ENCODE measurements at places on chromosomes 4 and X. TPM values are rescaled to one million over a fixed set of nuclear protein-coding genes. Genes with fewer than 3 reads are reported as not detected.

DNA sequence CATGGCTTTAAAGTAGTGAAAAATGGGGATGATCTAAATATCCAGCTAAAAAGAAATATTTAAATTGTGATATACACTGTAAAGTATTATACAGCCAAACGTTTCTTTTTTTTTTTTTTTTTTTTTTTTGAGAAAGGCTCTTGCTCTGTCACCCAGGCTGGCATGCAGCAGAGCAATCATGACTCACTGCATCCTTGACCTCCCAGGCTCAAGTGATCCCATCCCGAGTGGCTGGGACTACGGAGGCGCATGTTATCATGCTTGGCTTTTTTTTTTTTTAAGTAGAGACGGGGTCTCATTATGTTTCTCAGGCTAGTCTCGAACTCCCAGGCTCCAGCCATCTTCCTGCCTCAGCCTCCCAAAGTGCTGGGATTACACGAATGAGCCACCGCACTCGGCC lies 17.1 kb downstream of the SMIM14 start:
- no peak overlapping the region for H3K4me3 ChIP-seq
- DNase-seq: peak; percentile 72
- no peaks in the 10 kb centered on the region for H3K36me3 ChIP-seq
- peaks cover 37% of the 10 kb centered on the region for H3K4me1 ChIP-seq
- peak overlapping the region; percentile 82 for H3K27ac ChIP-seq
- no peaks in the 10 kb centered on the region for H3K27me3 ChIP-seq

GRCh38 chrX:123475068-123475724 lies 257.7 kb downstream of the THOC2 start:
- no peak overlapping the region for H3K27ac ChIP-seq
- no peaks in the 10 kb centered on the region for H3K27me3 ChIP-seq
- no peaks in the 10 kb centered on the region for H3K36me3 ChIP-seq
- no peak overlapping the region for H3K4me3 ChIP-seq
- no peak for DNase-seq

DNA sequence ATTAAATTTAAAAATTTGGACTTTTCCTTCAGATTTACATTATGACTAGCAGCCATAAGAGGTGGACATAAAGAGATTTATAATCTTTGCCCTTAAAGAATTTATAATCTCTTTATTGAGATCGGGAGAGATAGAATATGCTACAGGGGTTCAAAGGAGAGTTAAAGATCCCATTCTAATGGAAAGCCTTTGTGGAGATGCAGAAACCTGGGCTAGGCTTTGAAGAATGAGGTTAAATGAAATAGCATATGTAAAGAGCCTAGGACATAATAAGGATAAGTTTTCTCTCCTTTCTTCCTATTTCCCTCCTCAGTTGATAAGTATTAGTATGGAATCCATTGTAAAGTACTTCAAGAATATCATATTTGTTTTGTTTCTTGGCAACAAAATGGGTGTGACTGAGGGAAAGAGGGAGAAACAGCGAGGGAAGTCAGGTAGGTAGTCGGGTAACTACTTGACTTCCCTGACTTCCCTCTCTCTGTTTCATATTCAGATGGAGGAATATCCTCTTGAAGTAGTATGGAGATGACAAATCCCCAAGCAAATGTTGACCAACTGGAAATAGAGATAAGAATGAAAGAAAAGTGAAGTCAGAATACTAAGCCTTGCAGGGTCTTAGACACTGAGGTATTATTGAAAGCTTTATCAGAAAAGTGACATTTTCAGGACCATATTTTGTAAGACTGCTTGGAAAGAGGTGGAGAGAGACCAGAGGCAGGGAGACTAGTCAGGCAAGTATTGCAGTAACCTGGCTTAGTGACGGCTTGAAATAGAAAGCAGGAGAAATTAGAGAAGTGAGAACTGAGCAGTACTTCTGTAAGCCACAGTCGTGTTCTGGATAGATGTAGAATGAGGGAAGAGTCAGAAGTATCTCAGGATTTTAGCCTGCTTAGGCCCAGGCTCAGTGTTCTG lies 82.9 kb downstream of the PDLIM5 start:
- peaks cover 30% of the 10 kb centered on the region for H3K4me1 ChIP-seq
- H3K27me3 ChIP-seq: no peaks in the 10 kb centered on the region
- H3K4me3 ChIP-seq: no peak overlapping the region

- no peaks in the 10 kb centered on the region for H3K36me3 ChIP-seq
- no peaks in the 10 kb centered on the region for H3K4me1 ChIP-seq
- H3K27ac ChIP-seq: no peak overlapping the region
- no peak overlapping the region for H3K4me3 ChIP-seq
- H3K27me3 ChIP-seq: no peaks in the 10 kb centered on the region
Observed at GRCh38 chrX:125681058-125681457, 361.4 kb downstream of the TEX13C start.

GRCh38 chrX:25976683-25977310 lies 161.3 kb upstream of the MAGEB18 start:
- no peak overlapping the region for H3K27ac ChIP-seq
- H3K4me3 ChIP-seq: no peak overlapping the region
- DNase-seq: no peak
- H3K36me3 ChIP-seq: no peaks in the 10 kb centered on the region

DNA sequence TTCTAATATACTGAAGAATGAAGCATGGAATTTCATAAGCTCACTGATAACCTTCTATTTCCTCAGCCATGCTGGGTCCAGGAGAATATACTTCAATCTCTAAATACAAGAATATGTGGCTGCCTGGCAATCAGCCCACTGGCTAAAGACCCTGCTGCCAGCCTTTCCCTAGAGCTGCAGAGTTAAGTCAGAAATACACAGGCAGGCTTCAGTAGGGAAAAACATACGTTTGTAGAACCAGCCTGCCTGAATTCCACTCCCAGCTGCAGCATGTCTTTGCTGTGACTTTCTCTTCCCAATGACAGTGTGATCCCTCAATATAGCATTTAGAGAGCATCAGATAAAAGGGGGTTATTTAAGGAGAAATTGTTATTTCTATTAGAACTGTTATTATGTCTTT lies 289.1 kb downstream of the PCDH19 start:
- H3K4me1 ChIP-seq: no peaks in the 10 kb centered on the region
- no peaks in the 10 kb centered on the region for H3K27me3 ChIP-seq
- H3K4me3 ChIP-seq: no peak overlapping the region
- H3K27ac ChIP-seq: no peak overlapping the region
- H3K36me3 ChIP-seq: no peaks in the 10 kb centered on the region

DNA sequence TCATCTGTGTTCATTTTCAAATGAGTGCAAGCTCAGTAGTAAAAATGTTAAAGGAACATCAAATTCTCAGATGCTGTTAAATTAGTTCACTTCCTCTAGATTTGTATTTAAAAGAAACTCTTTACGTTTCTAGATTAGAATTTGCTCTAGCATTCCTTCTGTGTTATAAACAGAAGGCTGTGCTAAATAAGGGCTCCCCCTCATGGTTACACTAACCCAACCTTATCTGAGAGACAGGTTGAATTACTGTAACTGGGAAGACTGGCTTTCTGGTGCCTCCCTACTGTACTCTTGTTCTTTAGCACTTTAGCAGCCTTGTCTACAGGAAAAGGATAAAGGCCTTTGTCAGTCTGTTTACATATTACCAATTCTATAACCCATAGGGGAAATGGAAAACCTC lies 56.8 kb downstream of the RXFP1 start:
- H3K27ac ChIP-seq: no peak overlapping the region
- no peaks in the 10 kb centered on the region for H3K36me3 ChIP-seq
- H3K4me3 ChIP-seq: no peak overlapping the region
- DNase-seq: no peak
- H3K4me1 ChIP-seq: no peaks in the 10 kb centered on the region
- peaks cover 7% of the 10 kb centered on the region for H3K27me3 ChIP-seq

- no peak for DNase-seq
- H3K27me3 ChIP-seq: no peaks in the 10 kb centered on the region
- no peak overlapping the region for H3K27ac ChIP-seq
- H3K4me3 ChIP-seq: no peak overlapping the region
- peaks cover 17% of the 10 kb centered on the region for H3K4me1 ChIP-seq
Observed at GRCh38 chrX:40887476-40887875, 152.1 kb upstream of the MED14 start.

- no peak overlapping the region for H3K4me3 ChIP-seq
- no peaks in the 10 kb centered on the region for H3K27me3 ChIP-seq
- no peaks in the 10 kb centered on the region for H3K36me3 ChIP-seq
- DNase-seq: no peak
- peaks cover 5% of the 10 kb centered on the region for H3K4me1 ChIP-seq
- H3K27ac ChIP-seq: no peak overlapping the region
Observed at GRCh38 chr4:152988721-152989553, 52.8 kb downstream of the FHDC1 start.

- no peaks in the 10 kb centered on the region for H3K4me1 ChIP-seq
- H3K4me3 ChIP-seq: no peak overlapping the region
- H3K36me3 ChIP-seq: no peaks in the 10 kb centered on the region
- no peak for DNase-seq
- no peak overlapping the region for H3K27ac ChIP-seq
Observed at GRCh38 chr4:40419231-40419912, 84.2 kb downstream of the CHRNA9 start.

- no peaks in the 10 kb centered on the region for H3K27me3 ChIP-seq
- no peak overlapping the region for H3K27ac ChIP-seq
- H3K4me1 ChIP-seq: no peaks in the 10 kb centered on the region
- no peak overlapping the region for H3K4me3 ChIP-seq
- peaks cover 81% of the 10 kb centered on the region for H3K36me3 ChIP-seq
- no peak for DNase-seq
Observed at GRCh38 chr4:184697956-184698355, 35.9 kb downstream of the CENPU start.

GRCh38 chrX:34365471-34365870 lies 233.4 kb upstream of the FAM47A start:
- no peaks in the 10 kb centered on the region for H3K27me3 ChIP-seq
- H3K4me3 ChIP-seq: no peak overlapping the region
- H3K36me3 ChIP-seq: no peaks in the 10 kb centered on the region
- H3K27ac ChIP-seq: no peak overlapping the region
- H3K4me1 ChIP-seq: no peaks in the 10 kb centered on the region
- peak; percentile 29 for DNase-seq

GRCh38 chrX:15043538-15043937 lies 170.3 kb downstream of the MOSPD2 start:
- DNase-seq: no peak
- H3K4me1 ChIP-seq: peaks cover 14% of the 10 kb centered on the region
- peak overlapping the region; percentile 67 for H3K27ac ChIP-seq
- H3K4me3 ChIP-seq: no peak overlapping the region
- H3K27me3 ChIP-seq: no peaks in the 10 kb centered on the region
- no peaks in the 10 kb centered on the region for H3K36me3 ChIP-seq

DNA sequence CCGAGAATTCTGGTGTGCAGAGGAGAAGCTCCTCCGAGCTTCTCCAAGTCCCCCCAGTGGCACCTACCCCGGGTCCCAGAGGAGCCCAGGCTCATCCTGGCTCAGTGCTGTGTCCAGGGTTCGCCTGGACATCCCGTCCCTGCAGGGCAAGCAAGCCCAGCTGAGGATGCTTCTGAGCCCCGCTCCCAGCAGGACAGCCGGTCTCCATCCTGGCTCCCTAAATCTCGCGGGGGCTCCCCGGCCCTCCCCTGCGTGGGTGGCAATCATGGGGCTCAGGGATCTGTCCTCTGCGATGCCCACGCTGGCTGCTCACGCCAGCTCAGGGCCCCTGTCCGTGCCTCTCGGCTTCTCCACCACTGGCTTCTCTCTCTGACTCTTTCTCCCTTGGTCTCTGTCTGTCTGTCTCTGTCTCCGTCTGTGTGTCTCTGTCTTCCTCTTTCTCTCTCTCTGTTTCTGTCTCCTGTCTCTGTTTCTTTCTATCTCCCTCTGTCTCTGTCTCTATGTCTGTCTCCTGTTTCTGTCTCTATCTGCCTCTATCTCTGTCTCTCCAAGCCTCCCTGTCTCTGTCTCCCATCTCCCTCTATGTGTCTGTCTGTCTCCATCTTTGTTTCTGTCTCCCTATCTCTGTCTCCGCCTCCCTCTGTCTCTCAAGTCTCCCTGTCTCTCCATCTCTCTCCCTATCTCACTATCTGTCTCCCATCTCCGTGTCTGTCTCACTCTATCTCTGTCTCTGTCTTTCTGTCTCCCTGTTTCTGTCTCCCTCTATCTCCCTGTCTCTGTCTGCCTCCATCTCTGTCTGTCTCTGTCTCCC lies 27.8 kb upstream of the SLC25A6 start:
- DNase-seq: no peak
- peaks cover 52% of the 10 kb centered on the region for H3K36me3 ChIP-seq
- no peak overlapping the region for H3K4me3 ChIP-seq
- no peaks in the 10 kb centered on the region for H3K27me3 ChIP-seq
- no peaks in the 10 kb centered on the region for H3K4me1 ChIP-seq

GRCh38 chrX:38320819-38321218 lies 6.5 kb downstream of the RPGR start:
- no peak for DNase-seq
- no peak overlapping the region for H3K4me3 ChIP-seq
- H3K27ac ChIP-seq: no peak overlapping the region
- H3K4me1 ChIP-seq: no peaks in the 10 kb centered on the region
- H3K36me3 ChIP-seq: no peaks in the 10 kb centered on the region

- peaks cover 5% of the 10 kb centered on the region for H3K4me1 ChIP-seq
- H3K36me3 ChIP-seq: no peaks in the 10 kb centered on the region
- H3K4me3 ChIP-seq: no peak overlapping the region
- no peaks in the 10 kb centered on the region for H3K27me3 ChIP-seq
Observed at GRCh38 chr4:3246458-3247398, 2.2 kb upstream of the MSANTD1 start.

- H3K27me3 ChIP-seq: no peaks in the 10 kb centered on the region
- no peak for DNase-seq
- H3K4me1 ChIP-seq: peaks cover 21% of the 10 kb centered on the region
Observed at GRCh38 chr4:176767183-176767582, 25.5 kb downstream of the VEGFC start.

GRCh38 chrX:15988661-15989603 lies 134.3 kb upstream of the AP1S2 start:
- H3K4me3 ChIP-seq: no peak overlapping the region
- H3K4me1 ChIP-seq: peaks cover 12% of the 10 kb centered on the region
- H3K27me3 ChIP-seq: no peaks in the 10 kb centered on the region
- no peak for DNase-seq
- H3K36me3 ChIP-seq: no peaks in the 10 kb centered on the region

Gene C1QTNF7
- not detected for total RNA-seq

Gene MCF2
- not detected for total RNA-seq

Gene RAI2
- not detected for total RNA-seq

Gene TMPRSS11B
- total RNA-seq: not detected

Gene RNF175
- not detected for total RNA-seq

Gene SULT1E1
- not detected for total RNA-seq

Gene SLC10A7
- 13.8 TPM for total RNA-seq

Gene TDO2
- total RNA-seq: 0.11 TPM

Gene KIAA1210
- total RNA-seq: not detected

Gene HTR2C
- not detected for total RNA-seq

Gene AFP
- total RNA-seq: not detected

Gene VCX3B
- total RNA-seq: not detected

Gene ADH1B
- not detected for total RNA-seq

Gene RNF4
- 59.8 TPM for total RNA-seq

Data from SJSA1 (cell line).